Tracheal epithelial cell (primary cell): ENCODE measurements at places on chromosomes 3 and 15. TPM values are rescaled to one million over a fixed set of nuclear protein-coding genes. Genes with fewer than 3 reads are reported as not detected.

GBE1 gene
- 41.7 and 45.2 TPM in 2 replicates for total RNA-seq

MUC20 gene
- total RNA-seq: 1.7 TPM in 2 replicates

NEK11 gene
- total RNA-seq: 4.3 and 7.0 TPM in 2 replicates

SLC9A9 gene
- 3.0 and 3.1 TPM in 2 replicates for total RNA-seq

CD86 gene
- total RNA-seq: under 0.01 TPM in 1 of 2 replicates, not detected in the other

PRR20G gene
- total RNA-seq: not detected in 2 replicates

GOLGA8G gene
- total RNA-seq: under 0.01 TPM in 1 of 2 replicates, not detected in the other

MORC1 gene
- total RNA-seq: not detected in 2 replicates

TTC21A gene
- 2.7 and 5.5 TPM in 2 replicates for total RNA-seq

REC114 gene
- not detected in 2 replicates for total RNA-seq
